ENCODE measurements at places on chromosomes 3 and 15. TPM values are rescaled to one million over a fixed set of nuclear protein-coding genes. Genes with fewer than 3 reads are reported as not detected.

Gene ARPP19
- 105 TPM for total RNA-seq

Gene TIGIT
- not detected for total RNA-seq

GRCh38 chr3:175212896-175213295, 353.8 kb downstream of the NAALADL2 start:
- H3K36me3 ChIP-seq: no peaks in the 10 kb centered on the region
- no peaks in the 10 kb centered on the region for H3K4me1 ChIP-seq
- no peak overlapping the region for H3K27ac ChIP-seq
- H3K27me3 ChIP-seq: no peaks in the 10 kb centered on the region

DNA sequence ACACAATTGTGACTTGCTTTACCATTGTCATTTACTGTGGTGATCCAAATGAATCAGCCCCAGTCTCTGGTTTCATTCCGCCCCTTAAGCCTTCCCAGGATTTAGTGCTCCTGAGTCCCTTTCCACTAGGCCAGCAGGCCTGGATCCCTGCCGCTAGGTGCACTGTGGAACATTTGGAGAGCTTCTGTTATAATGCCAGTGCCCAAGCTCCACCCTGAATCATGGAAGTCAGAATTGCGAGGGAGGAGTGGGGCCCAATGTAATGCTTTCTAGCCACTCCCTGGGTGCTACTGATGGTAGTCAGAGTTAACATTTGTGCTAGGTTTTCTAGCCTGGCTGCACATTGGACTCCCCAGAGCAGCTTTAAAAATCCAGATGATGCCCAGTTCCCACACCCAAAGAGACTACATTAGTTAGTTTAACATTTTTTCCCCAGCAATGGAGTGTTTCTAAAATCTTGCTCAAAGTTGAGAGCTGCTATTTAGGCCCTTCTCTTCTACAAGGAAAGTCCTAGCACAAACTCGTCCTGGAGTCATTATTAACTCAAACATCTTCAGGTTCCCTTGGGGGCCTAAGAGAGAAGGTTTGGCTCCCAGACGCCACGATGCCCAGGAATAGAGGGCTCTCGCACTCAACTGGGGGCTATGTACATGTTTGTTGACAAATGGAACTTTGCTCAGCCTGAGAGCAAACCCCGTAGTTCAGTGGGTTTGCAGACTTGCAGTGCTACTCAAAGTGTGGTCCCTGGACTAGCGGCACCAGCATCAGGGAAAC, 366.7 kb upstream of the PROK2 start:
- no peak overlapping the region for H3K4me3 ChIP-seq
- H3K27ac ChIP-seq: no peak overlapping the region
- no peaks in the 10 kb centered on the region for H3K36me3 ChIP-seq

Gene MCF2L2
- total RNA-seq: 0.90 TPM

Gene TUSC7
- total RNA-seq: not detected

DNA sequence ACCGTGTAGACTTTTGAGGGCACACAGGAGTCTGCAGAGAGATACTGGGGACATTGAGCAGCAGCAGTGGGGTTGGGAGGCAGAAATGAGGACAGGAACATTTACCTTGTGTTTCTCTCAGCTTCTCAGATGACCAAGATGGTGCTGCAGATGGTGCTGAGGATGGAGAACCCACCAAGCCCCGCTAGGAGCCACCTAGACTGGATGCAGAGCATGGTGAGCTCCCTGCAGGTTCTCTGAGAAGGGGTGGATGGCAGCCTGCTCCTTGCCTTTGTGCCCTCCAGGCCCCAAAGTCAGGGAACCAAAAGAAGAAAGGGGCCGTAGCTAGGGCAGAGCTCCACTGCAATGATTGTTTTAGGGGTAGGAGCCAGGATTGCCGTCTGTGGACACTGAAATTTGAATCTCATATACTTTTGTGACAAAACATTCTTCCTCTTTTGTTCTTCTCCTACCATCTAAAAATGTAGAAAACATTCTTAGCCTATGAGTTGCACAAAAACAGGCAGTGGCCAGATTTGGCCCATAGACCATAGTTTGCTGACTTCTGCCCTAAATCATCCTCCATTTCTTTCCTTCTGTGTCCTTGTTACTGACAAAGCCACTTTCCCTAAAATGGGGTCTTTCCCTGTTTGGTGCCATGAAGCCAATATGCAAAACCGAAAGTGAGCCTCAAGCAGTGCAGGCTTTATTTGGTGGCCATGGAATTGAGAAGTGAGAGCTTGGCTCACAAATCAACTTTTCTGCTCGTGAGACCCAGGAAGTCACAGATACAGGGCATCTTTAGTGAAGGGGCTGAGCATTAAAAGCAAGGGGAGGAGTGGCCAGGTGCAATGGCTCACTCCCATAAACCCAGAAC, 11.9 kb upstream of the MUC20 start:
- H3K4me1 ChIP-seq: no peaks in the 10 kb centered on the region
- no peak overlapping the region for H3K4me3 ChIP-seq
- H3K36me3 ChIP-seq: peaks cover 4% of the 10 kb centered on the region
- no peak overlapping the region for H3K27ac ChIP-seq
- no peaks in the 10 kb centered on the region for H3K27me3 ChIP-seq

DNA sequence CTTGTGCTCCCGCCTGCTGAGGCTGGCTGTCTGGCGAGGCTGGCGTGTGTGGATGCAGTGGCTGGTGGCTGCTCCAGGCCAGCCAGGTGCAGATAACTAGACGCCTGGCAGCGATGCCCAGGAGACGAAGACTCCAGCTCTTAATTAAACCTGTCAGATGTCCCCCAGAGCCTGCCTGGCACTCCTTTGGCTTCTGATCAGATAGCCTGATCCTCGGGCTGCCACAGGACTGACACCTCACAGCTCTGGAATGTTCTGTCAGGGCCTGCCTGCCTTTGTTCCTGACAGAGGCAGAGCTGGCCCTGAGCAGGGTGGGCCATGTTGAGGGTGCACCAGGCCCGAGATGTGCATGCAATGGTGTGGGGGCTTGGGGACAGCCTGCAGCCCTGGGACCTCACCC, 36.5 kb downstream of the PLXNA1 start:
- no peak overlapping the region for H3K4me3 ChIP-seq
- no peak for DNase-seq
- no peaks in the 10 kb centered on the region for H3K36me3 ChIP-seq

GRCh38 chr3:183911087-183911486, 26.4 kb upstream of the PARL start:
- no peak overlapping the region for H3K4me3 ChIP-seq
- no peak overlapping the region for H3K27ac ChIP-seq
- no peaks in the 10 kb centered on the region for H3K4me1 ChIP-seq
- H3K36me3 ChIP-seq: no peaks in the 10 kb centered on the region
- H3K27me3 ChIP-seq: no peaks in the 10 kb centered on the region
- DNase-seq: no peak

- H3K27me3 ChIP-seq: no peaks in the 10 kb centered on the region
- no peaks in the 10 kb centered on the region for H3K36me3 ChIP-seq
- H3K27ac ChIP-seq: peak overlapping the region; percentile 83
- H3K4me3 ChIP-seq: no peak overlapping the region
- H3K4me1 ChIP-seq: no peaks in the 10 kb centered on the region
These were observed 428.3 kb upstream of the ATP11B start for GRCh38 chr3:182364723-182365650.

GRCh38 chr3:148992027-148992634, 791 bp downstream of the GYG1 start:
- H3K36me3 ChIP-seq: peaks cover 32% of the 10 kb centered on the region
- H3K27ac ChIP-seq: peak overlapping the region; percentile 97
- no peaks in the 10 kb centered on the region for H3K27me3 ChIP-seq
- H3K4me1 ChIP-seq: peaks cover 10% of the 10 kb centered on the region
- peak overlapping the region; percentile 87 for H3K4me3 ChIP-seq
- no peak for DNase-seq

DNA sequence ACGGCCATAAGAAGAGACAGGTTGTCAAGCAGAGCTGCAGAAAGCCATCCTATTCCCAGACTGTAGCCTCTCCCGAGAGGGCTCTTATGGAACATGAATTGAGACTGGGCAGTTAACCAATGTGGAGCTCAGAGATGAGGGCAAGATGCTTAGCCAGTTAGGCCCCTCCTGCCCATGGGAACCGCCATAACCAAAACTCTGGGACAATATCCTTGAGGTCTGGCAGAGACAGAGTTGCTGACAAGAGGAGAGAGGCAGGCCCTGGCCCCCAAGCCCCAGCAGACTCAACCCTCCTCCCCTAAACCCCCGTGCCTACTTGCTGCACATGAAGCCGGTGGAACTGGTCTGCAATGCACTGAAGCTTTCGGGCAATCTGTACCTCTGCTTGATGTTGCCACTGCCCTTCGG, 4.8 kb downstream of the BMF start:
- no peak for DNase-seq
- H3K27ac ChIP-seq: peak overlapping the region; percentile 95
- no peaks in the 10 kb centered on the region for H3K36me3 ChIP-seq

DNA sequence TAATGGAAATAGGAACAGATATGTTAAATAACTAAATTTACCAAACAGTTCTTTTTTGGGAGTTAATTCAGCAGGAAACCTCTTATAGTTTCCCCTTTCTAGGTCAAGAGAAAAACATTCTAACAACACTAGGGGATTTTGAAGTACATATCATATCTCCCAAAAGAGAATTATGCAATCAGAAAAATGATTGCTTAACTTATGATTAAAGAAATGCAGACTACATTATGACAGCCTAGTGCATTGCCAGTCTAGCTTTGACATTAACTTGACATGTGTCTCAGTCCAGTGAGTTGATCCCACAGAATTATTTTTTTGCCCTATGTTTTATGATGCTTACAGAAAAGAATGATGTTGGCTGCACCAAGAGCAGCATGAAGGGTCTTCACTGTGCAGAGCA, 31.7 kb upstream of the NPHP3 start:
- no peaks in the 10 kb centered on the region for H3K4me1 ChIP-seq
- H3K27ac ChIP-seq: no peak overlapping the region
- no peaks in the 10 kb centered on the region for H3K27me3 ChIP-seq
- DNase-seq: no peak
- H3K36me3 ChIP-seq: no peaks in the 10 kb centered on the region
- no peak overlapping the region for H3K4me3 ChIP-seq

Gene KBTBD13
- not detected for total RNA-seq

Gene EFHB
- total RNA-seq: 1.5 TPM

DNA sequence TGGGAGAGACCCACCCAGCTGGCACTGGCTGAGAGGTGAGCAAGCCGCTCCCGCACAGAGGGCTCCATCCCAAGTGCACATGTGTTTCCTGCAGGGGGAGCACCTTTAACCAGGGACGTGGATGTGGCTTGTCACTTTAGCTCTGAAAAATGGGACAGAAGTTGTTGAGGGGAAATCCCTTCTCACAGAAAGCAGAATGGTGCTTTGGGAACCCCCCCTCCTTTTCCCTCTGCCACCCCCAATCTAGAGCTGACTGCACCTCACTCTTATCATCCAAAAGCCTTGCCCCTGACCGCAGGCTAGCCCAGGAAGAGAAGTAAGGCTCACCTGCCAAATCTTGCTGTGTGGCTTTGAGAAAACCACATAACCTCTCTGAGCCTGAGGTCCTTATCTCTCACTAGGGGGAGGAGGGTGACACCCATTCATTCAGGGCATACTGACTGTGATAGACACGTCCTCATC, 77.9 kb downstream of the RPN1 start:
- no peaks in the 10 kb centered on the region for H3K27me3 ChIP-seq
- H3K4me1 ChIP-seq: no peaks in the 10 kb centered on the region
- DNase-seq: no peak

GRCh38 chr3:40337136-40338108, 27.9 kb downstream of the EIF1B start:
- H3K36me3 ChIP-seq: no peaks in the 10 kb centered on the region
- no peak overlapping the region for H3K4me3 ChIP-seq
- H3K27ac ChIP-seq: no peak overlapping the region
- H3K27me3 ChIP-seq: no peaks in the 10 kb centered on the region

Gene KIF7
- 7.2 TPM for total RNA-seq

Gene DNAJA4
- total RNA-seq: 16.0 TPM

DNA sequence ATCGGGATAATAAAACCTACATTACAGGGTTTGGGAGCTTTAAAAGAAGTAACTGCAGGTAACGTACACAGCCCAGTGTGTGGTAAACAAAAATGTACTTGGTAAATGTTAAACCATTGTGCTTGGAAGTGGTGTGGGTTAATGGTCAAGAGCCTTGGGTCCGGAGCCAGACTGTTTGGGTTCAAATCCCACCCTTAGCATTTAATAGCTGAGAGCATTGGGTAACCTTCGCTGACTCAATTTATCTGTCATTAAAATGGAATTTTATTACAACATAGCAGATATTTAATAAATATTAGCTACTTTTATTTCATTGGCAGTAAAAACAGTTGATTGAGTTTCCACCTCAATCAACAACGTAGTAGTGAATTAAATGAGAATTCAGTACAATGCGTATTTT, 1.5 kb downstream of the FSTL1 start:
- peak overlapping the region; percentile 91 for H3K4me3 ChIP-seq
- peak overlapping the region; percentile 98 for H3K27ac ChIP-seq
- peaks cover 7% of the 10 kb centered on the region for H3K4me1 ChIP-seq

Gene LRRC2
- total RNA-seq: 1.5 TPM

GRCh38 chr3:88321363-88322050, 171.7 kb downstream of the C3orf38 start:
- no peak overlapping the region for H3K27ac ChIP-seq
- no peaks in the 10 kb centered on the region for H3K4me1 ChIP-seq
- no peak for DNase-seq
- H3K36me3 ChIP-seq: no peaks in the 10 kb centered on the region

DNA sequence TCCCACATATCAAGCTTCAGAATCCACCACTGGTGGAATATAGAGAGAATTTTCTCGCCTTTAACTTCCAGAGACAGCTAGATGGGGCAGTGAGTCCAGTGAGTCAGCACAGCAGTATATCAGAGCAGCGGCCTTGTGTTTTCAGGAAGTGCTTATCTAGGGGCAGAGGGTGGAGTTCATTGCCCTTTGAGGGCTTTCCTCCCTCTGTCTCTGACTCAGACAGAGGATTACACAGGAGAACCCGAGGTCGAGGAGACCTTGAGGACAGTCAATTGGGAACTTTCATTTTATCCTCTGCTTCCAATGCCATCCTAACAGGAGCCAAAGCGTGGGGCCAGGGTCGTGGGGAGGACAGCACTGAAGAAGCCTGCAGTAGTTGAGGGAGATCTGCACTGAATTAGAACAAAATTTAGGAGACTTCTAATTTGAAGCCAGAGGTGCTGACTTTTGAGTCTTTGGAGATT, 109.6 kb upstream of the UMPS start:
- H3K36me3 ChIP-seq: no peaks in the 10 kb centered on the region
- no peaks in the 10 kb centered on the region for H3K4me1 ChIP-seq
- no peak overlapping the region for H3K27ac ChIP-seq
- no peak overlapping the region for H3K4me3 ChIP-seq

- no peak overlapping the region for H3K27ac ChIP-seq
- H3K36me3 ChIP-seq: no peaks in the 10 kb centered on the region
- H3K4me1 ChIP-seq: no peaks in the 10 kb centered on the region
These were observed 24.7 kb upstream of the ZNF639 start for GRCh38 chr3:179297971-179298725.

Gene LARP6
- total RNA-seq: 86.3 TPM

Gene PARP15
- 2.4 TPM for total RNA-seq

Gene SEMA3F
- 18.2 TPM for total RNA-seq

GRCh38 chr3:122974764-122975162, 52.8 kb downstream of the SEMA5B start:
- no peaks in the 10 kb centered on the region for H3K27me3 ChIP-seq
- no peaks in the 10 kb centered on the region for H3K4me1 ChIP-seq
- H3K4me3 ChIP-seq: no peak overlapping the region
- no peak for DNase-seq

GRCh38 chr15:63185206-63185605, 4.2 kb upstream of the RAB8B start:
- no peak overlapping the region for H3K27ac ChIP-seq
- H3K36me3 ChIP-seq: no peaks in the 10 kb centered on the region
- H3K27me3 ChIP-seq: no peaks in the 10 kb centered on the region
- H3K4me1 ChIP-seq: peaks cover 6% of the 10 kb centered on the region
- no peak for DNase-seq

Gene HES1
- 20.7 TPM for total RNA-seq
